Suppressor macrophage treated with lipopolysaccharide for 4 hours (primary cell): ENCODE measurements at places on chromosomes 1 and 21.

DNA sequence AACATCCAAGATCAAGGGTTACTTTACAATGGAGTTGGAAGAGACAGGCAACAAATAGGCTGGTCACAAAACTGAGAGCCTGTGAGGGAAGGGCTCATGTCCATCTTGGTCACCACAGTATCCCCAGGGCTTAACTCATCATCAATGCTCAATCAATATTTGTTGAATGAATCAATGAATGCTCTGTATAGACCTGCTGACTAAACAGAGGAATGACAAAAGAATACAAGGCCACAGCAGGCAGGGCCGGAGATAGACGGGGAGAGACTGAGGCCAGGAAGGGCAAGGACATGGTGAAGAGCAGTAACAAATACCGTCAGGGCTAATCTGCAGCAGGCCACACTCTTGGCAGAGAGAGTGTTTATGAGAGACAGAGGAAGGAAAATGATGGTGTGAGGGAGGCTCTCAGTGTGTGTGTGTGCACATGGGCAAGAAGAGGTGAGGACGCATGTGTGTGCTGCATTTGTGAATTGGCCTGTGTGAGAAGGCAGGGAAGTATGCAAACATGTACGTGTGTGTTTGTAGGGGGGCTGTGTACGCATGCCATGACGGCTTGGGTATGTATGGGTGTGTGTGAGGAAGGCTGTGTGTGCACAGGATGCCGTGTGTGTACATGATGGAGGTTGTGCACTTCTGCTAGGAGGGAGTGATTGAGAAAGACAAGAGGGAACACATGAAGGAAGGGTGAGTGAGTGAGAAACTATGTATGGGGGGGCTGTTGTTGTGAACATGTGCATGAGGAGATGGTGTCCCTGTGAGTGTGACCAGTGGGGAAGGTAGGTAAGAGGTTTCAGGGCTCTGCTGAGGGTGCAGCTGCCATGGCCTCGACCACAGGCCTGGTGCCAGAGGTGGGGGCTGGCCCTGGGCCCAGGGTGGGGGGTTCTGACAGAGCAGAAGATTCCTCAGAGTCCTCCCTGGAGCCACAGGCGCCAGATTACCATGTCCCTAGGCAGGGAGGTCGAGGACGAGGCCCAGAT, 15.4 kb downstream of the AHDC1 start:
- no peak for DNase-seq

GRCh38 chr1:72286401-72286800, 4.1 kb upstream of the NEGR1 start:
- DNase-seq: no peak

DNA sequence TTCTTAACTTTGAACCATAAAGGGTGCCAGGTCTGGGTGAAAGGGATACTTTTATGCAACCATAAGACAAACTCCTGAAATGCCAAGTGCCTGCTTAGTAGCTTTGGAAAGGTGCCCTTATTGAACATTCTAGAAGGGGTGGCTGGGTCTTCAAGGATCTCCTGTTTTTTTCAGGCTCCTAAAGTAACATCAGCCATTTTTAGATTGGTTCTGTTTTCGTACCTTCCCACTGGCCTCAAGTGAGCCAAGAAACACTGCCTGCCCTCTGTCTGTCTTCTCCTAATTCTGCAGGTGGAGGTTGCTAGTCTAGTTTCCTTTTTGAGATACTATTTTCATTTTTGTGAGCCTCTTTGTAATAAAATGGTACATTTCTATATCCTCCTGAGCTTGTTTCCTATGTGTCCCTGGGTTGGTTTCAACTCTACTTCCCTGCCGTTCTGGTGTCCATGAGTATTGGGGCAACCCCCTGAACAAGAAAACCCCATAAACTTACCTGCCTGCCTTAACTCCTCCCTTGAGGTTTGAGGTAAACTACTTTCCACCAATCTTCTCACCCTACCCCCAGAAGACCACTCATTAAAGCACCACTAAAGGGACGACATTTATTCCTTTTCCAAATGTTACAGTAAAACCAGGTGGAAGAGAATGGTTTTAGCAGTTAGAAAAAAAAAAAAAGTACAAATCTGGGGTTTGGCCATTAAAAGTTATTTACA, 2.6 kb downstream of the MARCKSL1 start:
- no peak for DNase-seq

- DNase-seq: peak; percentile 36
These were observed 131.1 kb downstream of the TMEM53 start for GRCh38 chr1:44543064-44543744.

DNA sequence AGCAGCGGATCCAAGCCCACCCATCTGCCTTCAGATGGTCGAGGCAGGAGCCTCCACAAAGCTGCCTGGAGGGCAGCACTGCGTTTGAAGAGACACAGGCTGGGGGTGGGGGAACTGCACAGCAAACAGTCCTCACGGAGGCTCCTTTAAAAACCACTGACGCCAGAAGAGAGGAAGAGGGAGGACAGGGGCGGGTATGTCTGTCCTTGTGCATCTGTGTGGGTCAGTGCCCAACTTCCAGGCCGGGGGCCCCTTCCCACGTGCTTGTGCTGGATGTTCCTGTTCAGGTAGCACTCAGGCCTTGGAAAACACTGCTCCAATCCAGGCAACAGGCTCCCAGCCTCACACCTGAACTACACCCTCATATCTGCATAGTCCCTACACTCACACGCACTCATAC, 7.7 kb downstream of the AHDC1 start:
- DNase-seq: no peak

- peak; percentile 44 for DNase-seq
These were observed 26.3 kb upstream of the TINAGL1 start for GRCh38 chr1:31549809-31550620.

- DNase-seq: no peak
These were observed 290.3 kb downstream of the CHRM3 start for GRCh38 chr1:239676522-239677273.

- DNase-seq: no peak
These were observed 8.2 kb downstream of the TTLL7 start for GRCh38 chr1:83990734-83991133.

- DNase-seq: no peak
These were observed 14.4 kb downstream of the PPFIA4 start for GRCh38 chr1:203040513-203041275.

- no peak for DNase-seq
These were observed 438.7 kb downstream of the PRDM2 start for GRCh38 chr1:14138687-14139086.

- no peak for DNase-seq
These were observed 111.6 kb upstream of the ZC3H12A start for GRCh38 chr1:37362594-37363385.

DNA sequence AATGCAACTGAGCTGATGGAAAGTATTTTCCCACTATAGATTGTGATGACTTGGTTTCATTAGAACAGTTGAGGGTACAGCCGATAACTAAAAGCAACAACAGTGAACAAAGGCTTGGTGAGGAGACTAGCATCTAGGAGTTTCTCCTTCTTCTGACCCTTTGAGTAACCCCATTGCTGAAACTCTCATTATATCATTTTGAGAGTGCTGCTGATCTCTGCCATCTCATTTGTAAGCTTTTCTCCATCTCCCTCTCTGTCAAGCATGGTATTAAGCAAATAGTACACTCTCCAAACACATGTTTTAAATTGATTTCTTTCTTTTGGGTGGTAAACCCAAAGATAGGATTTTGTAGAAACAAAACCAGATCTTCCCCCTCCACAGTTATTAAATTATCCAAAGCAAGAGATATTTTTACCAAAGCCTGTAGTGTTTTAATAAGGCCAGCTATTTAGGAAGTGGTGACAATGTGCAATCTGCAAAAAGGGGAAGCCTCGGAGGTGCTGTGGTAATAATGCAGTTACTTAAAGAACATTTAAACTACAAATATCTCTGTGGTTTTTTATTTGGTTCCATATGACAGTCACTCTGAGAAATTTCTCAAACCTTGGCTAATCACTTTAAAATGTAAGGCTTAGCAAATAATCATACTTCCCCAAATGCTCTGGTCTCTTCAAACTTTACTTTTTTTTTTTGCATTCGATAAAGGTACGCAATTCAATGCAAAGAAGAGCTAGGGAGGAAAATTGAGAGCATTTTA, 287.5 kb downstream of the HLX start:
- DNase-seq: peak; percentile 94

DNA sequence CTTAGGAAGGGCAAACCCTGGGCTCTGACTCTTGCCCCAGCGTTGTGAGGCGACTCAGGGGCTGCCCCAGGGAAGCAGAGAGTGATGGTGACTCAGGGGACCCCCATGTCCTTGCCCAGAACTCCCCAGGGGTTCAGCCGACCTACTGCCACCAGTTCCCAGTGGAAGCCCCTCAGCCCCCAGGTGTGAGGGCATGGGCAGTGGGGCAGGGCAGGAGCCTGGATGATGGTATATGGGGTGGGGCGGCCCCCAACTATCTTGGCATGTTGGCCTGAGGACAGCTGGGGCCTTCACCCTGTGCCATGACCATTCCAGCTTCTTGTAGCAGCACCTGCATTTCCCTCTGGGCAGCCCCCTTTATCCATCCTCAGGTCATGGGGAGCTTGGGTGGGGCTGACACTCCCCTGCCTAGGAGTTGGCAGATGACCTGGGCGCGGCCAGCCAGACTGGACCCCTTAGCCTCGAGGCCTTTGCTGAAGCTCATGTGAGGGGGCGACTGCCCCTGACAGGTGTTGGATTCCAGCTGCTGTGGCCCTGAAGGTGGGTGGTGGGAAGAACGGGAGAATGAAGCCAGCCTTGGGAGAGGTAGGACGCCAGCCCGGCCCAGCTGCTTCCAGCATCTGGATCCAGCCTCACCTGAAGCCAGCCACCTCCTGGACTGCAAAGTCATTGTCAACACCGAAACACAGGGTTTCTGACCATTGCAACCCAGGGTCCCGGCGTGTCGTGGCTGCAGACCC, 1.8 kb upstream of the FNDC10 start:
- DNase-seq: no peak

DNA sequence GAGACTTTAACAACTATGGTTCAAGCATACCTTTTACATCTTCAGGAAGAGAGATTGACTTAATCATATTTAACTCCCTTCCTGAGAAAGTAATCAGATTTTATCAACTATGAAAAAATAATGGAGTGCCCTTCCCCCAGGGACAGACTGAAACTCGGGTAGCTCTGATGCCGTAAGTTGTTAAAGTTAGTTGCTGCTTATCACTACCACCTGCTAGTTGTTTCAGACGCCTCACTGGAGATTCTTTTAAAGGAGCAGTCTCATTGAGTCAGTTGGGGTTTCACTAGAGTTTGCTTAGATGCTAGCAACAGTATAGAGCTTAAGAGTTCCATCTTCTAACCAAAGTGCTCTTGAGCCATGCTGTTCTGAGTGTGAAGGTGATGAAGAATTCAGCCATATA, 17.0 kb upstream of the TRAF5 start:
- DNase-seq: no peak

- DNase-seq: no peak
These were observed 26.0 kb upstream of the SLAMF9 start for GRCh38 chr1:159980076-159980475.

GRCh38 chr21:34857874-34858273, 189.1 kb downstream of the CLIC6 start:
- DNase-seq: no peak

- no peak for DNase-seq
These were observed 570.2 kb downstream of the DPYD start for GRCh38 chr1:97350662-97351061.

DNA sequence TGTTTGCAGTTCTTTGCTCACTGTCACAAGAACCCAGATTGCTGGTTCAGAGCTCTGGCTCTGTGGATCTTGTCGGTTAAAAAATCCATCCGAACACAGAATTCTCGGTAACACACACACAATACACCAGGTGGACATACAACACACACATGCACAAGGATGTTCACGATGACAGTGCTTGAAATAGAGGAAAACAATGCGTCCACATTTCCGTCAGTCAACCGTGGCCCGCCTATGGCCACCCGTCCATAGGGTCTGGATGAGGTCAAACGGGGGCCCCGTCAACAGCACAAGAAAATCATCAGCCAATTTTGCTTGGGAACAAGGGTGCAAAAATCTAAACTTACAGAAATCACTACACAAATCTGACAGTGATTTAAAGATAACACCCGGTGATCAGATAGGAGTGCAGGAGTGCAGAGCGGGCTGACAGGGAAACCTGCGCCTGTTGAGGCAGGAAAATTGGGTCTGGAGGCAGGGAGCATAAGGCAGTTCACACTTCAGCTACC, 50.4 kb upstream of the SLC19A1 start:
- DNase-seq: no peak

- no peak for DNase-seq
These were observed 68.5 kb upstream of the HSD17B7 start for GRCh38 chr1:162722036-162722435.
